Femur (tissue), 1 donor: ENCODE measurements at places on chromosomes 6 and 20.

GRCh38 chr6:78614961-78615360 lies 252.4 kb upstream of the IRAK1BP1 start:
- DNase-seq, result no peak

DNA sequence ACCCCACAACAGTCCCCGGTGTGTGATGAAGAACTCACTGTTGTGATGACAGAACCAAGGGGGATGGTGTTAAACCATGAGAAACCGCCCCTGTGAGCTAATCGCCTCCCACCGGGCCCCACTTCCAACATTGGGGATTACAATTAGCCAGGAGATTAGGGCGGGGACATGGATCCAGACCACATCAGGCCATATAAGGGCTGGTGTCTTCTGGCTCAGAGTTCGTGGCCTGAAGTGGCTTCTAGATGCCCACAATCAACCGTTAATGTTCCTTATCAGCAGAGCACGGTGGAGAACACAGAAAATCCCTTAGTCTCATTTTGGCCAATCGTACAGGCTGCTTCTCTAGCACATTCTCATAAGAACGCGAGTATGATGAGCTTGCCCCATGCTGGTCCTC lies 10.9 kb upstream of the MAS1 start:
- DNase-seq, result no peak

DNA sequence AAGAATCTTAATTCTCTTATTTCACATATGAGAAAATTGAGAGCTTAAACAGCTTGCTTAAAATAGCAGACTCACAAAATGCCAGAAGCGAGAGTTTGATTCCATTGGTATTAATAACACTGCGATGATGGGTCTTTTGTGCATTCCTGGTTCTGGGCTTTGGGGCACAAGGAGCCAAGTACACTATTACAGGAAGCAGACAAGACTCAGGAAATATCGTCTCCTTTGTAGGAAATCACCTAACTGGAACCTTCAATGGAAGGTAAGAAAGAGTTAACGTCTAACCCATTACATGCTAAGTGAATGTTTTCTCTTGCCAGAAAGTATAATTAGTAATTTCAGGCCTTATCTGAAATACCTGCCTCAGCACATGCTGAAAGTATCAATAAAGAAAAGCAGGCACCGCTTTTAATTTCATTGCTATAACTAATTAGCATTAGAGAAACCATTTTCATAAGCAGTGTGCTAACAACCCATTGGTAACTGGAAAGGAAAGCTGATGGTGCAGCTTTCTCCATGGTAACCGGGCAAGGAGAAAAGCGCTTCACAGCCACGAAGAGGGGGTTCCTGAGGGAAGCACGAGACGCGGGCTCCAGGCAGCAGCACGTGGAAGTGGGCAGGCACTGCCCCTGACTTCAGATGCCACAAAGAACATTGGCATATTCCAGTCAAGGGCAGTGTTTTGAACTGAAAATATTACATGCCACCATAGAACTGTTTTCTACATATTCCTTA lies 206.7 kb upstream of the AGPAT4 start:
- DNase-seq, result no peak

DNA sequence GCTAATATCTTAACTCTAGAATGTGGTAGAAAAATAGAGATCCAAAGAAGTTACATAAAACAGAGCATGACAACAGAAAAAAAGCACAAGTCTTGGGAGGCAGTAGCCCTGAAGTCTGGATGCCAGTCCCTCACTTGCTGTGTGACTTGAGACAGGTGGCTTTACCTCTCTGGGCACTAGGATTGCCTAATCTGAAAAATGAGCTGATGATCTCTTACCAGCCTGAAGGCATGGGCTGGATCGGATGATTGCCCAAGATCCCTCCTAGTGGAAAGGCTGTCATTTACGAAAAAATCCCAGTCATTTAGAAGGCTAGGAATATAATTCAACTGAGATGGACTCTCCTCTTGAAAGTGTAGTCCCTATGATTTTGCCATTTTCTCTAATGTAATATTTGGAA lies 10.9 kb upstream of the GCM1 start:
- no peak for DNase-seq

GRCh38 chr6:132188556-132189264 lies 212.6 kb downstream of the MOXD1 start:
- no peak for DNase-seq

DNA sequence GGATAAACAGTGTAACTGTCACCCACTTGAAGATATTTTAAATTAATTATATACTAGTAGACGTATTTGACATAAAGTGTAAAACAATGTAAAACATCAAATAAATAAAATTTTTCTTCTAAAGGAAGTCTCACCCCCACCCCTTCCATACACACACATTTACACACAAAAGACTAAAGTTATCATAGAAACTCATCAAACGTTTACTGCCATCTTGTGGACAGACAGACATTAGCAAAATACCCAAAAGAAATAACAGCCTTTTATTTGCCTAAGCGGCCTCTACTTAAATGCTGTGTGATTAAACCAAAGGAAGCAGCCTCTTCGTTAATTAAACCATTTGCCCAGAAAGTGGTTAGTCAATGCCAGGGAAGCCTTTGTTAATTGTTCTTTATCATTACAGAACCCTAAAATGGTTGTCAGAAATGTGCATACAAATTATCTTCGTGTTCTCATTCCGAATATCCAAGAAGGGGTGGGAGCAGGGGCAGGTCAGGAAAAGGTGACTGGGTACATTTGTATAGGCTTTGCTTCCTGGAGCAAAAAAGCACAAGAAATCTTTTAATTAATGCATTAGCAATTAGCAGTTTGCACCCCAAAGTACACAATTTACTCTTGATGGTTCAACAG lies 176.2 kb upstream of the SASH1 start:
- no peak for DNase-seq

DNA sequence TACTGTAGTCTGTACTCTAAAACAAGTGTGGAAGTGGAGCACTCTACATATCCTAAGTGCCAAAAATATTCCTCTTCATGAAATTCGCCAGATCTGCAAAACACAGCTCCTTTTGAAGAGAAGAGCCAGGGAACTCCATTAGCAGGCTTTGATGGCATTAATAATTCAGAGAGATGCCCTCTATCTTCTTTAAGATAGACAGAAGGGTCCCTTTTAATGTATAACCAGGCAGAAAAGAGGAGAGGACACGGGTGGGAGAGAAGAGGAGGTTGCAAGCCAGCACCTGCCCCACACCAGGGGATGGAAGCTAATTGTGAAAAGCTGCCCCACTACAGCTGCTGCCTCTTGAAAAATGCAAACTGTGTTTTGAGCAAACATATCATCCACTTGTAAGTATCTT lies 3.7 kb upstream of the RFPL4B start:
- no peak for DNase-seq

DNA sequence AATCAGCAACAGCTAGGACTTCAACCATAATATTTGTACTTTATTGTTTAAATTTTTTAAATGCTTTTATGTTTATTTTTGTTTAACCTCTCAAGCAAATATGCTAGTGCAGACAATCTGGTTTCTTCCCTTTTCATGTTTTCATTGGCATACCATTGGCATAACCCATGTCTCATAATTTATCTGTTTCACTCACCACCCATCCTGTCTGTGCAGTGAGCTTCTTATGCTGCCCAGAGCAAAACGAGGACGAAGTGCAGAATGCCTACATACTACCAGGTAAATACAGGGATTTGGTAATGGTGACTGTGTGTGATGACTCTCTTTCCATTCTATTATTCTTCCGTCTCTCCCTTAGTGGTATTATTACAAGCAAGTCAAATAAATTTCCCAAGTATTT lies 361.4 kb upstream of the KCNQ5 start:
- DNase-seq, result no peak

GRCh38 chr6:167907837-167908681 lies 81.3 kb downstream of the AFDN start:
- DNase-seq, result no peak

DNA sequence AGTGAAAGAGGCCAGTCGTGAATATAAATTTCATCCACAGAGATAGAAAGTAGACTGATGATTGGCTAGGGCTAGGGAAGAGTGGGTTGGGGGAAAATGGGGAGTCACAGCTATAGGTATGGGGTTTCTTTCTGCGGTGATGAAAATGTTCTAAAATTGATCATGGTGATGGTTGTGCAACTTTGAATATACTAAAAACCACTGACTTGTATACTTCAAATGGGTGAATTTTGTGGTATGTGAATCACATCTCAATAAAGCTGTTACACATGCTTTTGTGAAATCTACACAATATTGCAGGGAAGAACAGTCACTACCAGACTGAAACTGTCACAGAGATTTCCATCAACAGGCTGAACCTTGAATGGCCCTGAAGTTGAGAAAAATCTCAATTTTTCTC lies 61.5 kb downstream of the LYRM4 start:
- DNase-seq, result no peak

GRCh38 chr6:140441256-140441655 lies 1066.8 kb upstream of the CITED2 start:
- DNase-seq, result peak; percentile 50

DNA sequence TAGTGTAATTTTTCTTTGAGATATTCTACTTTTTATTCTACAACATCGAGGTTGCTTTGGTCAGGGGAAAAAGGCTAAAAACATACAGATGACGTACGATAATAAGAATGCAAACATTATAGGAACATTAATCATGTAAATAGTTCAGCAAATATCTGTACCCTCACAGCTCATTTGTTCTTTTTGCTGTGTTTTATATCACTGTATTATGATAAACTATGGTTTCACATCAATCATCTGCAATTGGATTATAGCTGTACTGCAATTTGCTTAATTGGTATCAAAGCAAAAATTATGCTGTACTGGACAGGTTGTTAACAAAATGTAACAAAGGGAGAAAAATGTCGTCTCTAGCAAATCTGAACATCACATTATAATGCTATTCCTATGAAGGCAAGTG lies 597.1 kb downstream of the EPHA7 start:
- no peak for DNase-seq

GRCh38 chr6:158411998-158412397 lies 99.7 kb downstream of the TULP4 start:
- DNase-seq, result no peak

GRCh38 chr6:54784011-54784410 lies 62.6 kb upstream of the FAM83B start:
- no peak for DNase-seq

DNA sequence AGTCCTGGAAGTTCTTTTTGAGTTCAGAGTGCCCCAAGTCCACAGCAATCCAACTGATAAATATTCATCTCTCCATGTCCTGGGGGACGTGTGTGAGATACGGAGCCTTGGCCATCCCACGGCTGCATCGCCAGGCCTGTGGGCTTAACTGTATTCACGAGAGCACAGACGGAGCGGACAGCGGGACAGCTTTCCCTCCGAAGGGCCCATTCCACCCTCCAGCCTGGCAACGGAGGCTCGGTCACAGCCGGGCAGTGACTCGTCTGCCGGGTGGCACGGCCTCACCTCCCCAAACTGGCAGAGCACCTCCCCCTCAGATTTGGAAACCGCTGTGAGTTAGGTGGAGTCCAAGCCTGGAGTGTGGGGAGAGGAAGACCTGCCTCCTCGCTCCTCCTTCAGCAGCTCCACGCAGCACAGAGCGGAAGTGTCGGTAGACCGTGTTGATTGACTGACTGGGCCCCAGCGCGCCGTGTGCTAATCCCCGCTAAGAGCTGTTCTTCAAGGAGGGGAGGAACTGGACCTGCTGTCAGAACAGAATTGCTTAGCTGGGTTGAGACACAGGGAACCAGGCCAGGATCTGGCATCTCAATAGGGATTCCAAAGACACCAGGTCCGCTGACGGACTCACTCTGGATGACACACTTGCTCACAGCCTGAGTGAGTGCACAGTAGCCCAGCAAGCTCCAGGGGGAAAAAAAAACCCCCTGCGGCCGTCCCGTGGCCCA lies 10.9 kb downstream of the FOXF2 start:
- peak; percentile 9 for DNase-seq

GRCh38 chr20:16714242-16714641 lies 15.6 kb upstream of the SNRPB2 start:
- DNase-seq, result no peak

DNA sequence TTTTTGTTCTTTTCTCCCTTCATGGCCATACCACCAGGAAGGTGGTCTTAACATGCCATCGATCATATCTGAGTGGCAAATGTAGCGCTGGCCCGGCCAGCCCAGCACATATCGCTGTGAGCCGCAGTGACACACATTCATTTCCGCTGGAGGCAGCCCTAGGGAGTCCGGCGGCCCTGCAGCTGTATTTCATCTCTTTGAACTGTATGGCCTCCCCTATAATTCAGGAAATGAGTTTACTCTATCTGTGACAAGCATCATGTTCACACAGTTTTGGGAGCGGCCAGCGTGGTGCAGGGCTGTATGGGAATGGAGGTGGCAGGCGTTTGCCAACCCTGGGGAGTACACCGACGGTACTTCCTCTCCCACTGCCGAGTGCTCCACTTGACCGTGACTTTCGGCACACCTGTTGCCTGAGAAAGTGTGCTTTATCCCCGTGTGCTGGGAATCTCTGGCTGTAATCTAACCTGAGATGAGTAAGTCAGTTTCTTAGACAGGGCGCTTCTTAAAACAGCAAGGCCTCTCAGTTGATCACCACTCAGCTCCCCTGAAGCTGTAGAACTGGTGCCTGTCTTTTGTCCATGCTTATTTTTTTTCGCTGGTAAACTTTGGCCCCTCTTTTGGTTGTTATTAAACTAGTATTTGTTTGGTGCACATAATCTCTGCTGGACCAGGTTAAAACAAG lies 257.1 kb upstream of the TAB2 start:
- peak; percentile 59 for DNase-seq

DNA sequence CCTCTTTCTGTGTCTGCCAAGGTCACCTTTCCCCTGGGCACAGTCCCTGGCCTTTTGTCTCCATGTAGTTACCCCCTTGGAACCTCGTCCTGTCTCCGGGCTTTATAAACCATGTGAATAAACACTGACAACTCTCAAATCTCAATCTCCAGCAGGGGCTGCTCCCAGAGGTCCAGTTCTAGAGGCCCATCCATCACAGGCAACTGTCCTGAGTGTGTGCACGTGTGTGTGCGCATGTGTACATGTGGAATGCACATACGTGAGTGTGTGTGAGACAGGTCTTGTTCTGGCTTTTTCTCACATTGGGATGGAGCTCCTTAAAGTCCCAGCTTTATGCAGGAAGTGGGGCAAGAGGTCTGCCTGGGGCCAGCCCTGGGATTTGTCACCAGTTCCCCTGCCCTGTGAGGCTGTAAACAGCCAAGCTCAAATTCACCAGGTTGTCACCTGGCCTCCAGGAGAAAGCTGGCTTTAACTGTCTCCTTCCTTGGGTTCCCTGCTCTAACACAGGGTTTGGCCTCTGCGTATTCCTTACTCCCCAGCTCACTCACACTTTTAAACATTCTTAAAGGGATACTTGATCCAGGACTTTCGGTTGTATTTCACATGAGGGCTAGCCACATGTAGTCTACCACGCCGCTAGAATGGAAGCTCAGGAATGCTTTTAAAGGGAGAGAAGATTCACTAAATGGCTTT lies 42.7 kb downstream of the RAMACL start:
- peak; percentile 5 for DNase-seq

GRCh38 chr6:152143359-152143758 lies 335.9 kb downstream of the ESR1 start:
- DNase-seq, result no peak

DNA sequence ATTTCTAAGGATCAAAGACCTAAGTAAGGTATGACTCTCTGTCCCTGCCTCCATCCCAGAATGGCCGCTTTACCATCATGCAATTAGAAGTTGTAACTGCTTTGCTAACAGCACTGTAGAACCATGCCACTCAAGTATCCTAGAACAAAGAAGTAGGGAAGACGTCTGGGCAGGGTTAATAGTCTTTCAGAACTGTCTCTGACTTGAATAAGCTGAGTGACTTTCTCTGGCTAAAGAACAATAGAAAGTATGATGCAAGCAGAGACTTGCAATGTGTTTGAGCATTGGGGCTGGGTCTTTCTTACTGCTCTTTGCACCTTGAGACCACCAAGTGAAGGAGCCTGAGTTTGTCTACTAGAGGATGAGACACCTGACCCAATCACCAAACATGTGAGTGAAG lies 279.6 kb upstream of the JAG1 start:
- DNase-seq, result no peak
